Iris pigment epithelial cell (primary cell): ENCODE measurements at places on chromosomes 7 and 10.

GRCh38 chr10:11018855-11019631, 1.4 kb downstream of the CELF2 start:
- DNase-seq, result no peak

GRCh38 chr10:77281719-77282118, 355.9 kb downstream of the KCNMA1 start:
- DNase-seq, result no peak

- DNase-seq, result peak; percentile 89
These were observed 104.1 kb upstream of the RHEB start for GRCh38 chr7:151623766-151624165.

GRCh38 chr10:114301177-114301576, 62.1 kb downstream of the VWA2 start:
- no peak for DNase-seq
